ENCODE measurements at places on chromosomes 12 and 14.

DNA sequence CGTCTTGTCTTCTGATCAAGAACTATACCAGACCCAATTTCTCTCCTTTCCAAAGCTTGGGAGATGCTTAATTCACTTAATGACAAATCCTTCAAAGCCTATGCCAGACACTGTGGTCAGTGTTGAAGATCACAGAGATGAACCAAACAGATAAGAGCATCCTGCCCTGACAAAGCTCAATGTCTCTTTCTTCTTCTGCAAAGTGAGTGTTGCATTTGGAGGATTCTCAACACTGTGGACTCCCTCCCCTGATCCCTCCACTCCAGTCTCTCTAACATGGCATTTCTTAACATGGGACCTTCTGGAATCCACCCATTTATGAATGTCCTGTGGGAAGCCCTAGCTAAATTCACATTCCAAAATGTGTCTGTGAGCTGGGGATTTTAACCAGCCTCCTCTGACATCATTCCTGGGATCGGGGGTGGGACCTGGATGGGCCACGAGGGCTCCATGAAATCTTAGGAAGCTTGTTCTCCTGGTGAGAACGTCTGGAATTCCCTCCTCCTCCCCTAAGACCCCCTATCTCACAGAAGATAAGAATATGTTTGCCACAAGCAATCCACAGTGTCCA lies 20.3 kb downstream of the SYNE3 start:
- peak; percentile 49 for DNase-seq

GRCh38 chr12:15256761-15257160 lies 35.5 kb upstream of the RERG start:
- DNase-seq, result no peak

- no peak for DNase-seq
Measured at GRCh38 chr14:105528586-105529318, 2.4 kb downstream of the TMEM121 start.

GRCh38 chr14:26008290-26008689 lies 589.5 kb downstream of the NOVA1 start:
- DNase-seq, result no peak

DNA sequence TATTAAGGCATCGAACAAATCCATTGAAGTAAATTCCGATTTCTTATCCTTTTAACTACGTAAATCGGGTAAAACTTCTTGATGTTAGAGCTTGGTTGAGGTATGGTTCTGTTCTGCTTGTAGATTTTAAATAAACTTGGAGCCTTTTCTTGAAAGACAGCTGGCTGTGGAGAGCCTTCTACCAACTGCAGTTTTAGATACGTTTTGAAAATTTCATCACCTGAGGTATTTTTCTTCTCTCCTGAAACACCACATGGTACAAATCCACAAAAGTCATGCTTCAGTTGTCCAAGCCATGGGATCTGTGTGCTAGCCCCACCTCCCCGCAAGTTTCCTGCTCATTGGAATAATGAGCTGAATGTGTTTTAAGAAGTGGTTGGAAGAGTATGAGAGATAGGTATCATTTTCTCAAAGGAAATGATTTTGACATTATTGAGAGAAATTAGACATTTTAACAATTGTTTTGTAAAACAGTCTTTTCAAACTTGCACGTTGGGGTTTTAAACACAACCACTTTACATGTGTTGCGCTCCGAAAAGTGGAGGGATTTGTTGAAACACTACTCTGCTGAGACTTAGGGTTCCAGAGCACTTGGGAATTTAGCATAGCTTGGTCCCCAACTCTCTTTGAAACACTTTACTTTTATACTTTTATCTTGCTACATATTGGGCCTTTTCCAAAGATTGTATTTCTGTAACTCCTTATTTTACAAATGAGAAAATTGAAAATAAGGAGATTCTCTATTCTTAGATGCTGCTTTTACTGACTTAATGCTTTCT lies 1.4 kb downstream of the PPM1A start:
- DNase-seq, result no peak

DNA sequence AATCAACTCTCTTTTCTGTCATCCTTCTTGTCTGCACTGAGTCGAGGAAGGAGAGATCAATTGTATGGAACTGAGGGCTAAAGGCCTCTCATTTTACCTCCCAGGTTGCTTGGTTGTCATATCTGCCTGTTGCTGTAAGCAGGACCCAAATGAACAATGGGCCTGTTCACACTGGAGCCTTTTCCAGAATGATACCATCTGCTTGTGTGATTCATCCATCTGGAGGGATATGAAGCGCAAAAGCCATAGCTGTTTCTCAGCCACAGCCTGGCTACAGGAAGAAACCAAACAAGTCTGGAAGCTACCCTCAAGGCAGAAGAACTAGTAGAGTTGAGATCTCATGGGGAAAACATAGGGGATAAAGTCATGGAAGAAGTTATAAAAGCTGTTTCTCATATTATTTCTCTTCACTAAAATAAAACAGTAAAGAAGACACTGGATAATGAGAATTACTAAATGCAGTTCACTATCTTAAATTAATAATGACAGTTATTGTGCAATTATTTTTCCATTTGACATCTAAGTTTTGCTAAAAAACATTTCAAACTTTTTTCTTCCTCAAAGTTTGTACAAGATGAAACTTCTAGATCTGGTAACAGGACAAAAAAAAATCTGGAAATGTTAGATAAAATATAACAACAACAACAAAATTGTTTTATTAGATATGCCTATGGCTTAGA lies 106.3 kb downstream of the SPTSSA start:
- no peak for DNase-seq

All from CD4-positive, alpha-beta T cell treated with Interleukin-2 at 100 ng/mL for 4 hours (primary cell).